ENCODE measurements at places on chromosomes 2 and 18.
A peak's percentile ranks its signal among the peaks of the same experiment; 100 is the strongest.

GRCh38 chr2:113213061-113213930, 39.5 kb downstream of the PSD4 start:
- H3K4me3 ChIP-seq, result no peak overlapping the region
- H3K27me3 ChIP-seq, result no peaks in the 10 kb centered on the region
- H3K4me1 ChIP-seq, result no peaks in the 10 kb centered on the region

DNA sequence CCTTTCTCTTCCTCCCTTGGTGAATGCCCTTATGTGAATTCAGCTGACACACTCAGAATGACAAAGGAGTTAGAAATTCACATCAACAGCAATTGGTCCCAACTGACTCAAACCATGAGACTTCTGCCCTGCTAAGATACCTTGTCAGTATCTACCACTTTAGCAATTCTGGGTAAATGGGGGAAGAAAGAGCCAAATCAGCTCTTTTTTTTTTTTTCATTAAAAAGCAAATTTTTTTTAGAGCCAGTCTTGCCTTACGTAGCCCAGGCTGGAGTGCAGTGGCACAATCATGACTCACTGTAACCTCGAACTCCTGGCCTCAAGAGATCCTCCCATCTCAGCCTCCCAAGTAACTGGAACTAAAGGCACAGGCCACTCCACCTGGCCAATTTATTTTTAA, 1.7 kb upstream of the PPP4R1 start:
- H3K4me3 ChIP-seq, result no peak overlapping the region
- peaks cover 42% of the 10 kb centered on the region for H3K4me1 ChIP-seq
- H3K27me3 ChIP-seq, result no peaks in the 10 kb centered on the region
- no peaks in the 10 kb centered on the region for H3K36me3 ChIP-seq
- DNase-seq, result no peak

DNA sequence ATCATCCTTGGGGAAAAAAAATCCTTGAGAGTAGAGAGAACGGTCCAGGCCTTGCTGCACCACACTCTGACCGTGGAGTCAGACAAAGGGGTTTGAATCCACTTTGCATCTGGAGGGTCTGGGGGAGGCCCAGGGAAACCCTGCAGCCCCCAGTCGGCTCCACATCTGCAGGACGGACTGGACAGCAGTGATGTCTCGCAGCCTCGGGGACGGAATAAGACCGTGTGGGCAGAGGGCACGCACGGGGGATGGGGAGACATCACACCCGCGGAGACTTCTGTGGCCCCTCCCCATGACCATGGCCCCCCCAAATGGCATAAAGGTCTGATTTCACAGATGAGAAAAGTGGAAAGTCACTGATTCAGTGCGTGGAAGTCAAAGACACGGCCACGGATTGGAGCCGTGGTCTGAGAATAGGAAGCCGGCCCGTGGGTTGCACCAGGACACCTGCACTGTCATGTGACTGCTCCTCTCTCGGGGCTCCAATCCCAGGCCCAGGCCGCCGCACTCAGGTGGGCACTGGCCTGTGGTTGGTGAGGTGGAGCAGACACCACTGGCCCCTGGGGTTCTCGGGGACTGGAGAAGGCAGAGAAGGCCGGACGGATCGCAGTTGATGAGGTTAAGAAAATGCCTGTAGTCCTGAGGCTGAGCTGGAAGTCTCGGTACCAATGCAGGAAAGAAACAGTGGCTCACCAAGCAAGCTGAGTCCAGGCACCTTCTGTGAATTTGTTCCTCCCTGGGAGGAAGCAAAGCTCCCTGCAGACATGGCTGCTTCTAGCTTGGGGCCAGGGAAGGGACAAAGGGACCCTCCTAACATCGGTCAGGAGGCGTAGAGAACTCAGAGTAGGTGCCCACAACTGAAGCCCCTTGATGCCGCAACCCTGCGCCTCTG, 61.8 kb downstream of the RTP5 start:
- no peaks in the 10 kb centered on the region for H3K4me1 ChIP-seq
- no peak overlapping the region for H3K4me3 ChIP-seq
- no peak for DNase-seq
- H3K27me3 ChIP-seq, result no peaks in the 10 kb centered on the region
- H3K27ac ChIP-seq, result no peak overlapping the region

DNA sequence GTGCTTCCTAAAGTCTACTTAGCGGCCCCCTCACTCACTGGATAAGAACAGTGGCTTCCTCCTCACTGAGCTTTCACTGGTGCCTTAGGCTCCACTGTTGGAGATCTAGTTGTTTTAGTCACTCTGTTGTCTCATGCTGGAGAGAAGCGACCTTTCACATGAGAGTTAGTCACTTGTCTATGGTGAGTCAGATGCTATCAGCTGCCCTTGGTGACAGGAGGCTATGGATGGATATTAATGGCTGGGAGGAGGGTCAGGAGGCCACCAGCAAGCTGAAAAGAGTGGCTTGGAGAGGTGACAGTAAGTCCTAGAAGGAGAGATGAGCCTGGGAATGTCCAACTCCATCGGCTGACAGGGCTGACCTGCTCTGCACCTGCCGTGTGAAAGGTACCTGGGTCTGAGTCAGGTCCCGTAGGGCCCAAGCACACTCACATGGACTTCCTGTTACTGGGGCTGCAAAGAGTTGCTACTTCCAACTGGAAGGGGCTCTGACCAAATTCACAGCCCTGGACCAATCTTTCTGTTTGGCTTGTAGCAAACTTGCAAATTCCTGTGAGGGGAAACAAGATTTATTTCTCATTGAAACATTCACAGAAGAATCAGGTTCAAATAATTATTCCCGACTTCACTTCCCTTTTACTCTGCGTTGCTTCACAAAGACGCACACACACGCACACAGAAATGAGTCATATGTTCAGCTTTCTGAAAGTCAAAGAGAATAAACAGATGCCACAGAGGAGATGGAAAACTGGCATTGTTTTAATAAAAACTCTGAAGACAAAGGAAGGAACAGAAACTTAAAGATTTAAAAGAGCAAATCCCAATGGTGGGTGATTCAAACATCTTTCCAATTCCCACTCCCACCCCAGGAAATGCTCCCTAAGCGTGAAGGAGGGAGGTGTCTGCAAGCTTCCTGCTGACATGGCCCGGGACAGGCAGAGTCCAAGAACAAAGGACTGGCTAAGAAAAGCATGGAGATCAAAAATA, 203.5 kb upstream of the TWIST2 start:
- H3K36me3 ChIP-seq, result no peaks in the 10 kb centered on the region
- peaks cover 21% of the 10 kb centered on the region for H3K4me1 ChIP-seq
- H3K27ac ChIP-seq, result peak overlapping the region; percentile 59
- H3K4me3 ChIP-seq, result no peak overlapping the region

GRCh38 chr2:240810199-240810598, 9.8 kb downstream of the KIF1A start:
- H3K27ac ChIP-seq, result no peak overlapping the region
- DNase-seq, result no peak
- H3K27me3 ChIP-seq, result no peaks in the 10 kb centered on the region
- no peaks in the 10 kb centered on the region for H3K36me3 ChIP-seq
- H3K4me3 ChIP-seq, result no peak overlapping the region
- no peaks in the 10 kb centered on the region for H3K4me1 ChIP-seq

- H3K36me3 ChIP-seq, result no peaks in the 10 kb centered on the region
- DNase-seq, result no peak
- no peak overlapping the region for H3K4me3 ChIP-seq
- no peak overlapping the region for H3K27ac ChIP-seq
Observed at GRCh38 chr2:199201539-199201938, 256.2 kb downstream of the SATB2 start.

- no peak overlapping the region for H3K27ac ChIP-seq
- no peak for DNase-seq
- peak overlapping the region; percentile 23 for H3K4me3 ChIP-seq
- H3K27me3 ChIP-seq, result no peaks in the 10 kb centered on the region
Observed at GRCh38 chr2:17813742-17814473, 2.4 kb upstream of the MSGN1 start.
